Astrocyte (in vitro differentiated cells and primary cell): ENCODE measurements at places on chromosomes 6 and 20. TPM values are rescaled to one million over a fixed set of nuclear protein-coding genes. Genes with fewer than 3 reads are reported as not detected.
A peak's percentile ranks its signal among the peaks of the same experiment; 100 is the strongest.

GRCh38 chr20:10671221-10671918 is 2.4 kb downstream of the JAG1 start:
- peak; percentile 76 for DNase-seq

PAX1 gene
- total RNA-seq = not detected in 2 replicates

DNA sequence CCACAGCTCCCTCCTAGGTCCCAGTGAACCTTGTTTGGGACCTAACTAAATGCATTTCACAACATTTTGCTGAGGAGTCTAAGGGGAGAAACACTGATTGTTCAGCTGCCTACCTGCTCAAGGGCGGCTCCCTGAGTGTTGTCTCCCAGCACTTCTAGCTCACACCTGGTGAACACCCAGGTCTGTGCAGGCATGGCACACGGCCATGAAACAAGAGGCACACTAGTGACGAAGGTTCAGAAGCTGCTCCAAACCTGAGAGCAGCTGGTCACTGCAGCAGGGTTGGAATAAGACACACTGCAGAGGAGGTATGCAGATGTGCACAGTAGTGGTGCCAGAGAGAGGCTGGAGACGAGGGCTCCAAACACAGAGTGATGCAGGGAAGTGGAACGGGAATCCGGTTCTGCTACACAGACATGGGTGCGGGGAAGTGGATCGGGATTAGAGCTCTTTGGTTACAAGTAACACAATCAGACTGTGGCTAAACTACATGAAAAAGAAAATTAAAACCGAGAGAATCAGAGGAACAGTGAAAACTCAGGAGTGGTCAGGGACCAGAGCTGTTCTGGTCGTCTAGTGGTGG is 486.1 kb upstream of the CDH4 start:
- no peak for DNase-seq

DNA sequence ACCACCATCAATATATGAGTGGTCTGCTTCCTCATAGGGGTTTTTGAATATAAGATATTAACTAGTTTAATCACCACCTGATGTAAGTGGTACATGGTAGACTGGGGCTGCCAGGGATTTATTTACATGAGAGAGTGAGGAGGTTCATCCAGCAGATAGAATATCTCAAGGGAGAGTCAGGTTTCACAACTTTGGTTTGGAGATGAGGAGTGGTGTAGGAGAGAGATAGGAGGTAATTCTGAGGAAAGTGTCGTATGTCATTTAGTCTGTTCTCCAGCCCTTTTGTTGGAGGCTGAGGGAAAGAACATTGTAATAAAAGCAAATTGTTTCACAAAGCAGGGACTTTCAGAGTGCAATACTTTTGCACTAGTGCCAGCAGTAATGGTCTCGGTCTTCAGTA is 16.8 kb downstream of the L3MBTL3 start:
- no peak for DNase-seq

RIMS1 gene
- 1.8 and 2.2 TPM in 2 replicates for total RNA-seq

GRCh38 chr6:79868098-79868722 is 79.1 kb downstream of the ELOVL4 start:
- peak; percentile 41 for DNase-seq

DNA sequence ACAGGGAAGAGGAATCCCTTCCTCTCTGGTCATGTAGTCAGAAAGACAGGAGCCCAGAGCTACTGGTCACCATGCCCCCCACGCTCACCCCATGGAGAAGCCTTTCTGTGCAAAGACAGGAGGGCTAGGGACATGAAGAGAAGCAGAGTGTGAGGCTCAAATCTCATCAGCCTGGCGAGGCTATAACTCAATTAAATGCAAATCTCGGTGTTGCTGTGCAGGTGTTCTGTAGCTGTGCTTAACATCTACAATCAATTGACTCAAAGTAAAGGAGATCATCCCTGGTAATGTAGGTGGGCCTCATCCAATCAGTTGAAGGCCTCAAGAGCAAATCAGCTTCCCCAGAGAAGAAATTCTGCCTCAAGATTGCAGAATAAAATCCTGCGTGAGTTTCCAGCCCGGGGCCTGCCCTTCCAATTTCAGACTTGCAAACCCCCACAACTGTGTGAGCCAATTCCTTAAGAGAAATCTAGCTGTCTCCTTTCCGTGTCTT is 64.4 kb downstream of the CHMP4B start:
- no peak for DNase-seq
